A549 (cell line): ENCODE measurements at places on chromosomes 1 and 21. TPM values are rescaled to one million over a fixed set of nuclear protein-coding genes. Genes with fewer than 3 reads are reported as not detected.
A peak's percentile ranks its signal among the peaks of the same experiment; 100 is the strongest.

DNA sequence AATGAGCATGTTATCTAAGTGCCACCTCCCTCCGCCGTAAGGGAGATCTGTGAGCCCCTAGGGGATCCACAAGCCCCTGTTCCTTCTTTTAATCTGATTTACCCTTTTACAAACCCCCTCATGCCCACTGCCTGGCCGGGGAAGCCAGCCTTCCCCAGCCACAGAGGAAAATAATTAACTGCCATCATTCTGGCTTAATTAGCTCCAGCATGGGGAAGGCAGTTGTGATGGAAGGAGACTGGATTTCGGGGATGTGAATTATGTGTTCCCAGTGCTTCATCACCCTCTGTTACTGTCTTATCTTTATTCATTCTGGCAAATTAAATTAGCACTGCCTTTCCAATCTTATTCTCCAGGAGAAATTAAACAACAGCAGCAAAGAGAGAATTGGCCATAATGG, 135.8 kb downstream of the PTPRU start:
- DNase-seq = no peak

DNA sequence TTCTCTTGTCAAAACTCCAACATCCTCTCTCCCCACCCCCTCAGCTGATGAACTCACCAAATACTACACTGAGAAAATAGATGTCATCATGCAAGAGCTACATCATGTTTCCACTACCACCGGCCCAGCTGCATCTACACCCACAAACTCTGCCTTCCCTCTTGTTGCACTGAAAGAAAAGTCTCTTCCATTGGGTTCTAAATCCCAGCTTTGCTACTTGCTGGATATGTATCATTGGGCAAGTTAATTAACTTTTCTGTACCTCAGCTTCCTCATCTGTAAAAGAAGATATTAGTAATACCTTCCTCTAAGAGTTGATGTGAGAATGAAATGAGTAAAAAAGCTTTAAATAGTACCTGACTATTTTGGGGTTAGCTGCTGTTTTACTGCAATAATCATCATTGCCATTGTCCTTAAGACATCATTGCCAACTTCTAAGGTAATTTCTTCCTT, 108.6 kb downstream of the OLFML2B start:
- no peak for DNase-seq

DNA sequence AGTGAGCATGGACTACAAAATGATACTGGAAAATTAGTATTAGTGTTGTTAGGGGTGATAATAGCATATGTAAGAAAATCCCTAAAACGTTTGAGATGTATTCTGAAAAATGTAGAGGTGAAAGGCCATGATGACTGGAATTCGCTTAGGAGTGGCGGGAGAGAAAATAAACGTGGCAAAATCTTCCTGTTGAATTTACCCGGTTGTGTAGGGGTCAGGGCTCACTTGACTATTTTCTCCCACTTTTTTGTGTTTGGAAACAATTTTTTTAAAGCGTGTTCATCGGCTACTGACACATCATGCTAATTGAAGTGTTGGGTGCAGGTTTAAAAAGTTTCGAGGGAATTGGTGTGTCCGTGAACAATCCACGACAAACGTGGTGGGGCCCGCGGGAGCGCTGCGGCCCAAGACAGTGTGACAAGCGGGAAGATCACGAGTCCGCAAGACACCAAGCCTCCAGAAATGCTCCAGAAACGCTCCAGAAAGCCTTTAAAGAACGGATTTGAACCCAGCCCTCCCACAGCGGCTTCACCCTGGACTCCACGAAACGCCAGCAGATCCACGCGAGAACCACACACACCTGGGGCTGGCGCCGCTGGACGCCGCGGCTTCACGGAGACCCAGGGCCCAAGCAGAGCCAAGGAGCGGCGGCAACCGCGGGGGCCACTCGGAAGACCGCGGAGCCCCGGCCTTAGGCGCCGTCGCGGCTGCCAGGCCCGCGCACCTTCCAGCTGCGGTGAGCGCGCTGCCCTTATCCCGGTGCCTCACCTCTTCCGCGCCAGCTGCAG, 573 bp downstream of the PSMG1 start:
- peak; percentile 4 for DNase-seq

FCRL2 gene
- not detected in 3 replicates for polyA plus RNA-seq

- no peak for DNase-seq
Measured at GRCh38 chr1:7705048-7705907, 65.8 kb upstream of the VAMP3 start.
